Cerebellar nuclear complex (tissue), 1 donor: ENCODE measurements at places on chromosomes 7 and 10.

- DNase-seq, result no peak
Measured at GRCh38 chr7:83976302-83976701, 218.3 kb downstream of the SEMA3A start.

DNA sequence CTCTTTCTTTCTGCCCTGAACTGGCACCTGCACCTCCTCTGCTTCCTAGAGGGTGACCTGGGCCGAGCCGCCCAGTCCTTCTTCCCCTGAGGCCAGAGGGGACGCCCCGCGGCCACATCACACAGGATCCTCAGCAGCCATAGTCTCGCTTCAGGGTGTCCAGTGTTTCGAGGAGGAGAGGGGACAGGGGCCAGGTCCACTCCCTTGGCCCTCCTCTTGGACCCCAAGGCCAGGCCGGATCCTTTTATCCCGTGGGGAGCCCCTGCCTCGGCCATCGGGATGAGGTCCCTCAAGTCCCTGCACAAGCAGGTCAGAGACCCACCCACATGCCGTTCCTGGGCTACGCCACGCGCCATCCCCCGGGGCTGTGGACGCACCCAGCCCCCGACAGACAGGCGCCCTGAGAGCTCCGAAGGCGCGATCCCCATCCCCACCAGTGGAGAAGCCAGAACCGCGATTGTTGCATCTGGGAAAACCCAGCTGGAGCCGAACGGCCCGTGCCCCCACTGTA is 3.6 kb downstream of the BHLHA15 start:
- no peak for DNase-seq

DNA sequence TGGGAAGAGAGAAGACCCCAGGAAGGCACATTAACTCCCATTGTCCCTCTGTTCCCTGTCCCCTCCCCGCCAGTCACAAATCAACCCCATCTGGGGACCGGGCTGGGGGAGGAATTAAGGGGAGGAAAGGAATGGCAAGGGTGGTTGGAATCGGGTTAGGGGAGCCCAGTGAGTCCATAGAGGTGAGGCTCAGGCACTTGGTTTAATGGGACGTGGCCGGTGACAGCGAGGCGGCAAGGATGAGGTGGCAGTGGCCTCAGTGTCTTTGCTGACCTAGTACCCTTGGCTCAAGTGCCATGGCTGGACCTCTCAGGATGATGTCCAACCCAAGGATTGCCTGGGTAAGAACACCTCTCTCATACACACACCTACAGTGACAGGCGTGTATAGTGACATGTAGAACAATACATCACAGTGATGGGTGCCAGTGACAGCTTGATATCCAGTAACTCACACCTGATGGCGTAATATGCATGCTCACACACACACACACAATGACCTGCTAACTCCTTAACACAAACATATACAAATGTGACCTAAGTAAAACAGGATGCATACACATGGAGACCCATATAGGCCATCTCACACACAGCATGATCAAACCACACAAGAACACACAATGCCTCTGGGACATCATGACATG is 12.3 kb downstream of the KCNIP2 start:
- no peak for DNase-seq

- DNase-seq, result no peak
Measured at GRCh38 chr7:4613846-4614548, 68.1 kb upstream of the FOXK1 start.

DNA sequence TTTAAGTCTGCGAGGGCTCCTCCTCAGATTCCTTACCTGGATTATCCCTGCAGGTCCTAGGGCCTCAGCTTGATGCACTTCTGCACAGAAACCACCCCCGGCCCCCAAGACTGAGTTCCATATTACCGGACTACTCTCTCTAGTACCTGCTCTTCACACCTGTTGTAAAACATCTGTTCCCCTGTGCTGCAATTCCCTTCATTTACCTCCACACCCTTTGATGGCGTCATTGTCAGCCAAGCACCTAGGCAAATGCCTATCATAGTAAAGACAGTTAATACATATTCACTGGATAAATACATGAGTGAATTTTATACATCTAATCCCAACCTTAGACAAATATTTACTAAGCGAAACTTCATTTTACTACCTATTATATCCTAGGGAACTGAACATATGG is 275.5 kb downstream of the PLXDC2 start:
- no peak for DNase-seq

GRCh38 chr7:32218741-32219288 is 148.6 kb upstream of the PDE1C start:
- DNase-seq, result no peak

DNA sequence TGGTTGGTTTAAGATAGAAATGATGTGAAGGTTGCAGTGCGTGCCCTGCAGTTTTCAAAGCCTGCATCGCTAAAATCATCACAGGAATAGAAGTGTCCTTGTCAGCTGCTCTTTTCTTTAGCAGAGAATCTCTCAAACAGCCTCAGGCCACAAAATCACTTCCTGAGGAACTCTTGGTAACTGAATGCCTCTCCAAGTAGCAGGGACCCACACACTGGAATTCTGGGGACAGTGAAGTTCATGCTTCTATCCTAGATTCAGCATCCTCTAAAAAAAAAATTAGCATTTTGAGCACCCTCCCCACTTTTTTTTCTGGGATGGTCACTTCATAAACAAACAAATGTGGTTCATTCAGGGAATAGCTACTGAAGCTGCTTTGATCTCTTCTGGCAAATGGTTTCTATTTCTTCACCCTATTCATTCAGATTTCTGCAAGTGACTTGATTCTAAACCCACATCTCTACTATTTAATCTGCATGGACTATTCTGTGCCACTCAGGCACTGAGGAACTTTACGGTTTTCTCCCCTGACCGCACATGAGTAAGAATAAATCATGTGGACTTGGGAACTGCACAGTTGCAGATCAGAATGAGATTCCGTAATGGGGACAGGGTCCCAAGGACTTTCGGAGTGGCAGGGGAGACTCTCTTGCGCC is 306.9 kb downstream of the FRMD4A start:
- DNase-seq, result no peak

- DNase-seq, result no peak
Measured at GRCh38 chr10:29951441-29951931, 107.9 kb downstream of the JCAD start.

- no peak for DNase-seq
Measured at GRCh38 chr10:7686351-7687171, 16.6 kb upstream of the ITIH2 start.

- no peak for DNase-seq
Measured at GRCh38 chr7:149184274-149184673, 11.1 kb upstream of the ZNF282 start.

DNA sequence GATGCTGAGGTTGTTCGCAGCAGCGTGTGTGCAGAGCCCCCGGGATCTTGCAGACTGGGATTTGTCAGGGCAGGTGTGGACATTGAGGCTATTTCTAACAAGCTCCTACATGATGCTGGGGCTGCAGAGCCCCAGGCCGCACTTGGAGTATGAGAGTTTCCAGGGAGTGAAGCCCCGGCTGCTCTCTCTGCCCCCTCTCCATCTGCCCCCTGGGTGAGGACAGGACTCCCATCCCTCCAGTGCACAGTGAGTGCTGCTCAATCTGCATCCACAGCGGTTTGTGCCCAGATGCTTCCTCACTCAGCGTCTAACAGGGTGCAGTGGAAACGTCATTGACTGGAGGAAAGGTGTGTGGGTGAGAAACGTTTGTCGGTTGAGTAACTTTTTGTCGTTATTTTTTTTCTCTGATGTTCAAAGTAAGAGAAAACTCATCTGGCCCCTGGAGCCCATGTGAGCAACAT is 25.3 kb downstream of the IL2RA start:
- DNase-seq, result no peak

DNA sequence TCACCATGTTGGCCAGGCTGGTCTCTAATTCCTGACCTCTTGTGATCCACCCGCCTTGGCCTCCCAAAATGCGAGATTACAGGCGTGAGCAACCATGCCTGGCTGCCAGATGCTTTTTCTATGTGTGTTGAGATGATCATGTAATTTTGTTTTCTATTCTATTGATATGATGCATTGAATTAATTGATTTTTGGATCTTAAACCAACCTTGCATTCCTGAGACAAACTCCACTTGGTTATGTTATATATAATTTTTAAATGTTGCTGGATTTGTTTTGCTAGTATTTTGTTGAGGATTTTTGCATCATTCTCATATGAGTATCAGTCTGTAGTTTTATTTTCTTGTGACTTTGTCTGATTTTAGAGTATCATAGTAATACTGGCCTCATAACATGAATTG is 192.8 kb downstream of the ADK start:
- no peak for DNase-seq

GRCh38 chr10:127088908-127089307 is 107.5 kb downstream of the INSYN2A start:
- no peak for DNase-seq

DNA sequence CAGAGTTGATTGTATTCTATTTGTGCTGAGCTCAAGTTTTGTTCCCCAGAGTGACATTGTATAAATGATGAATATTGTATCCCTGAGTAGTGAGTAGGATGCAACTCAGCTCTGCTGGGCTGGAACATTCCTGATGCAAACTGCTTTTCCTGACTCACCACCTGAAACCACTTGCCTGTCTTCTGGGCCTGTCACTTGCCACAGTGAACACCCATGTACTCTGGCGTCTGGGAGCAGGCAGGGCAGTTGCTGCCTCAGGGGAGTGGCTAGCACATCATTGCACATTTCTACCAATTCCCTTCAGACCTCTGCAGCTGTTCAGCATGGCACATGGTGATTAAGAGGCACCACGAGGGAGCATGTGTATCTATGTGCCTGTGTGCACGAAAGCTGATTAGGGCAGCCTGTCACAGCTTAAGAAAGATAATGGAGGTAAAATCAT is 157.3 kb downstream of the SND1 start:
- no peak for DNase-seq

DNA sequence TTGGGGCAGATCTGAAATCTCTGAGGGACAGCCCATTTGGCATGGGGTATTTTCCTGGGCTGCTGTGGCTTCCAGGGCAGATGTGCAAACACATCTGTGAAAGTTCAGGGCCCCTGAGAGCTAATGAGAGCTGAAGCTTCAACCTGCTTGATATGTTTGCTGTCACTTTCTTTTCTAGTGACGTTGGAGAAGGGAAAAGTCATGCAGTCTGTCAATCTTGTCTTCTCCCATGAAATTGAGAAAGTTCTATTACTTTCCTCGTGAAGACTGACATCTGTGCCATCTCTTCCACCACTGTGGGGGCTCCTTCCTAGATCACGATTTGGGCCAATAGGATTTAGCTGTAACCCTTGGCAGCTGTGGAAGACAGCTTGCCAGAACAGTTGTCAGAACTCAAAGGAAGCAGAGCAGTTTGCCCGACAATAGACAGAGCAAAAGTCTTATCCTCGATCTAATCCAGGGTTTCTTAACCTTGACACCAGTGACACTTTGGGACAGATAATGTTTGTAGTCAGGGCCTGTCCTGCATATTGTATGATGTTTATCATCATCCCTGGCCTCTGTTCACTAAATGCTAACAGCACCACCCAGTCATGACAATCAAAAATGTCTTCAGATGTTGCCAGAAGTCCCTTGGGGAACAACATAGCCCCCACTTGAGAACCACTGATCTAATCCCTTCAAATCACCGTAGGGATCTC is 586.5 kb downstream of the LRMDA start:
- no peak for DNase-seq

- no peak for DNase-seq
Measured at GRCh38 chr10:114680543-114681117, 22.6 kb upstream of the ABLIM1 start.

GRCh38 chr7:139699640-139700504 is 77.9 kb downstream of the HIPK2 start:
- no peak for DNase-seq

GRCh38 chr10:64286533-64286932 is 765.3 kb downstream of the REEP3 start:
- DNase-seq, result no peak

- DNase-seq, result no peak
Measured at GRCh38 chr10:1187151-1187854, 131.1 kb downstream of the WDR37 start.

DNA sequence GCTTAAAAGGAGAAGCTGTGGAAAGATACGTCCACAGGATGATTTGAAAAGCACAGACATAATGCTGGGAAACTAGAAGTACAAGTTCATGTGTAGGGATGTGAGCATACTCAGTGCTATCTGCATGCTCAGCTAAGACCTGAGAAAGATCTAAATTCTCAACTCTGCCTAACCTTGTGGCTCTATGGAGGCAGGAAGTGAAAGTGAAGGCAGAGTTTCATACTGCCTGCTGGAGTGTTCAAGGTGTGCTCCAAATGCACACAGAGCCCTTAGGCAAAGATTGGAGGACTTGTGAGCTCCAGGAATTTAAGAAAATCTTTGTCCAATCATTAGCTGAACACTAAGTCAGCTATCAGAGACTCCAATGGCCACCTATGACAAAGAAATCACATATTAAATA is 190.9 kb downstream of the RNLS start:
- no peak for DNase-seq

DNA sequence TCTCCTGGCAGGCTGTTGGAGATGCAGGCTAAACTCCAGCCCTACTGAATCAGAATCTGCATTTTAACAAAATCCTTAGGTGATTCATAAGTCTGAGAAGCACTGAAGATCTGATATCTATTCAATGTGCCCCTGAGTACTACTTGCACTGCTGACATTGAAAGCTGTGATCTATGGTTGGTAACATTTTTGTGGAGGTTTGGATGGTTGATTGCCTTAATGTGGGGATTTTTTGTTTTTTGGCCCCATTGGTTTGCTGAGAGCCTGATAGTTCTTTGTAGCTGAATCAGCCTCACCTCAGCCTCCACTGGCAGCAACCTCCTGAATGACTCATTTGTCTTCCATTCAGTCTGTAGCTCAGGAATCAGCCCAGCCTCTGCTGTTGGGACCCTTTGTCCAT is 14.7 kb upstream of the LRRN3 start:
- DNase-seq, result no peak

GRCh38 chr10:71371750-71372166 is 25.0 kb upstream of the CDH23 start:
- no peak for DNase-seq

DNA sequence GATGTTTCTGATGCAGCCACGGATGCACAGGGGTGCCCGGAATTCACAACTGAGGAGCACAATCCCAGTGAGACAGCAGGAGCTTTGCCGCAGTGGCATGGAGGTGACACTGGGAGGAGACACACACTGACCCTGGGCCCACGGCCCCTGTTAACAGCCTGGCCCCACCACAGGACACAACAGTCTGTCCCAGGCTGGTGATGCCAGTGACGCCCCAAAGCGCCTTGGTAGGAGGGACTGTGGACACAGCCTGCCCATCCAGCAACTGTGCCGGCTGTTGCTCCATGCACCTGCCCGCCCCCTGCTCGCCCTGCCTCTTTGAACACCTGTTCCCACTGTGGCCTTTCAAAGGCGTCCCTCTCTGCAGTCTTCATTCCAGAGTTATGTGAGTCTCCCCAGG is 49.8 kb downstream of the KLF6 start:
- DNase-seq, result no peak

DNA sequence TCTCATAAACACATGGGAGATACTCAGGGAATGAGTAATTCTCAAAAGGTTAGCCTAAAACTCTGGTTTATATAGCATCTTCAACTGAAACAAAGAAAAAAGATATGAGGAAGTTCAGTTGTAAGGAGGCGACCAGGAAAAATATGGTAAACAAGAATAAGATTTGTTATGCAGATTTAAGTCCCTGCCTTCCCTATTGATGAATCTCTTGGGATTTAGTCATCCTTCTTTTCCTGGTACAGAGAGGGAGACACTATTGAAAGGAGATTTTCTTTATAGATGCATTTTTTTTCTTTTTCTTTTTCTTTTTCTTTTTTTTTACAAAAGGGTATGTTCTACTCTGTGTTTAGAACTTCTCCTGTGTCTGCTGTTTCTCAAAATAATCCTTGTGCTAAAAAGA is 557.5 kb downstream of the DNAJB9 start:
- no peak for DNase-seq
